ENCODE measurements at places on chromosomes 11 and 22.

GRCh38 chr22:19022755-19023154 lies 86.7 kb upstream of the PRODH start:
- no peak for DNase-seq

DNA sequence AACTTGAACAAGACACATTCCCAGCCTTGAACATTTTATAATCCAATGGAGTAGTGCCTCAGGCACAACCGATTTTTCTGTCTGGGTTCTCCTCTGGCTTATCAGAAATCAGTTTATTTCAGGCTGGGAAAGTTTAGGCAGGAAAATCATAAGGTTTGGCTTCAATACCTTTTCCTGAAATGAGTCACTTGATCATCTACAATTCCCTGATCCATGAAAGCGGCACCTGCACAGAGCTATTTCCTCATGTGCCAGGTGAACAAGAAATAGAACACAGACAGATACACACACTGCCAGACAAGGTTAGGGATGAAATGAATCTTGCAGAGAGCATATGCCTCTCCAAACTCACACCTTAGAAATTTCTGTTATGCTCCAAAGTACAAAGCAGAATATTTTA lies 106.7 kb upstream of the OR9G4 start:
- no peak for DNase-seq

- peak; percentile 44 for DNase-seq
Measured at GRCh38 chr11:19259487-19260345, 19.0 kb upstream of the E2F8 start.

DNA sequence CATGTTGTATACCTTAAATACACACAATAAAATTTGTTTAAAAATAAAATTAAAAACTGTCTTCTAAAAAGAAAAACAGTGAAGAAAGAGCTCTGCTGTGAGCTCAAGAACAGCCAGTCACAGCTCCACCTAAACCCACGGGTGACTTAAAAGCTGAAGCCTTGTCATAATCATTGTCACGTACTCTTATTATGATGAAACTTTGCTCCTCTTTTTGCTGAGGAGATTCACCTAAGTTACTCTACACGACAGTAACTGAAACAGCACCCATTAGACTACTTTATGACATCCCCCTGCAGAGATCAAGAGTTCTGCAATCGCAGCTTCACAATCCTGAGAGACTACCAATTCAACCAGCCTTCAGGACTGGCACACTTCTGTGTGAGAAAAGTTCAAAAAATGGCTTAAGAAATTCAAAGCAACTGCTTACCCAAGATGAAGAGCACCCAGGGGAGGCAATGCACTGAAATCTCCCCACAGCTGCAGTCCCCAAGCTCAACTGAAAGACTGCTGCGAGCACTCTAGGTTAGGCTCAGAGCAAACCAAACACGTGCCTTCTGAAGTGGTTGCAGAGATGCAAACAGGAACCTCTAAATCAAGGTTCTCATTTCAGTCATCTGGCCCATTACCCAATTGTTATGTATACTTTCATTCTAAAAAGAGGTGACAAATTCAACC lies at the start of gene JAML:
TSS of gene JAML (minus strand) at position 501 of the 678 bp plus-strand sequence. CDS start 10,145 bp downstream, outside the sequence.
- DNase-seq: no peak

DNA sequence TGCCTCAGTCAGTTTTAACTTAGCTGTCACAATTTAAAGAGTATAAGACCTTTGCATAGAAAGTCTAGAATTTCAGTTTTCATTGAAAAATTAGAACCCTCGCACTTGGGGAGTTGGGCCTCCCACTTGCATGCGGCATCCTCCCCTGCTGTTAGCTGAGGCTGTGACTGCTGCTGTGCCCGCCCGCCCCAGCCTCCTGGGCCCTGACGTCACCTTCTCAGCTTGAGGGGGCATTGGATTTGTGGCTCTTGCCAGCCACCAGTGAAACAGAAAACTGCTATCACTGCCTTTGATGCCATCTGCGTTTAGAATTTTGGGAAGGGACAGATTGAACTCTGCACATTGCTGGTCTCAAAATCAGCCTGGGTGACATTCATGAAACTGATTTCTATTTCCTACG lies 108.7 kb downstream of the CTTN start:
- no peak for DNase-seq

DNA sequence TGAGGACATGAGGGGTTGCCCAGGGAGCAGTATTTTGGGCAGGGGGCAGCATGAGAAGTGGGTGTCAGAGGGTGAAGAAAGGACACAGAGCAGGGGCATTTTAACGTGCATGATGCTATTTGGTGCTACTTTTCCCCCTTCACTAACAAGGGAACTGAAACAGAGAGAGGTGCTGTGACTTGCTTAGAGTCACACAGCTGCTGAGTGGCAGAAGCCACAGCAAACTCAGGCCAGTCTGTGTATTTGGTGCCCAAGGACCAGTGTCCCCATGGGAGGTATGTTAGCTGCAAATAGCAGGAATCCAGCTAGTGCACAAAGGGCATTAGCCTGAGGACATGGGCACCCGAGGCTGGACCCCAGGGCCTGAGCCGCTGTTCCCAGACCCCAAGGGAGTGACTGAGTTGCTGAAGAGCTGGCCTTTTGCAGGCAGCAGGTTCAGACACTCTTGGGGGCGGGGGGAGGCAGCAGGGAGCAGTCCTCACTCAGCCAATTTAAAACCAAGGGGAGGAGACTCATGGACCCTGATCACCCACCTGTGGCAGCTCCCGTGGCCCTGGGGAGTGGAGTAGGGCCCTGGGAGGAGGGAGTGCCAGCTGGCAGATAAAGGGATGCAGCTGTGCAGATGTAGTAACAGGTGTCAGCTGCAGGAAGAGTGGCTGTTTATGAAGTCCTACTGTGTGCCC lies 14.6 kb downstream of the PARVG start:
- DNase-seq: no peak

- no peak for DNase-seq
Measured at GRCh38 chr11:70517988-70518907, 119.9 kb downstream of the CTTN start.
